Activated CD4-positive, alpha-beta T cell treated with anti-CD3 and anti-CD28 coated beads, Interleukin-2, Interleukin-6, amounts not matched to agents 100 ng/mL and 50 ng/mL, durations not matched to agents 16 hours and 8 hours (primary cell): ENCODE measurements at places on chromosomes 12 and 14.

DNA sequence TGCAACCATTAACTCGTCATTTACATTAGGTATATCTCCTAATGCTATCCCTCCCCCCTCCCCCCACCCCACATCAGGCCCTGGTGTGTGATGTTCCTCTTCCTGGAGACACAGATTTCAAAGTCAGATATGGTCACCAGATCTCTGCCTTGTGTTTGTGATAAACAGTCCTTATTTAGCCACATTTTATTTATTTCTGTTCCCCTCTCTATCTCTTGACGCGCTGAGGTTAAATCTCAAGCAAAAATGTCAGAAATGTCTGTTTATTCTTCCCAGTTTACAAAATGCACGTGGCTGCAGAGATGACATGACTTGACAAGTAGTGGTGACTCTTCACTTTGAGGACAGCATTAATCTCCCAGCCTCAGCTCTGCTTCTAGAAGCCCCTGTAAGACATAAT, 11.5 kb upstream of the RASSF3 start:
- DNase-seq = no peak

DNA sequence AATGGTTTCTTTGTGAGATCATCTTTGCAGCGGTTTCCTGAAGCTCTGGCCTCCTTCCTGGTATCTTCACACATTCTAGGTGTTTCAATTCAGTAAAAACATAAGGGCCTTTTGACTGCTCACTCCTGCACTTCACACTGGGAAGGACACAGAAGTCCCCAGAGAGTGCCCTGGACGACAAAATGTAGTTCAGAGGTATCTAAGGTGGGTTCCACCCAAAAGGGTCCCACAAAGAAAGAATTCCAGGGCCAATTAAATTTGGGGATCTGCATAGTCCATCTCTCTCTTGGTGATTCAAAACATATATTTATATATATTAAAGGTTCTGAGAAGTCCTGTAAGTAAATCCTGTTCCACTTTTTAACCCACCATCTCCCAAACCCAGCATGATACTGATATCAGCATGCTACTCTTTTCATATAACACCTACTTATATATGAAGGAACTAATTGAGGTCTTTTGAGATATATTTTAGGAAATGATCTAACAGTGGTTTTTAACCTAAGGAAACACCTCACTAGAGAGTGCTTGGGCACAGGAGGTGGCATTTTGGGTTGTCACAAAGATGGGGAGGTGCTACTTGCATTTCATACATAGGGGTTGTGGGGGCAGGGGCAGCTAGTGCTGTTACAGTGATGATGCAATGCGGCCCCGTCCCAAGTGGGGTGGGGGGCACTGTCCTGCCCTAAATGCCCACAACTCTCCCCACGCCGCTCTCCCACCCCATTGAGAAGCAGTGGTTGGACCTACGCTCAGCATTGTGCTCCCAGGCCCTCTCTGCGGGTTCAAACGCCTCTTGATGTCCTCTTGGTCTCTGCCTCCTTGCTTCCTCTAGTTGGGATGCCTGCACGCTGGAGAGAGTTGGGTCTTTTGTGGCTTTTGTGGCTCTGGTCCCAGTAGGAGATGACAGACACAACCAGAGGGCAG, 109.4 kb downstream of the ARF6 start:
- peak; percentile 94 for DNase-seq

DNA sequence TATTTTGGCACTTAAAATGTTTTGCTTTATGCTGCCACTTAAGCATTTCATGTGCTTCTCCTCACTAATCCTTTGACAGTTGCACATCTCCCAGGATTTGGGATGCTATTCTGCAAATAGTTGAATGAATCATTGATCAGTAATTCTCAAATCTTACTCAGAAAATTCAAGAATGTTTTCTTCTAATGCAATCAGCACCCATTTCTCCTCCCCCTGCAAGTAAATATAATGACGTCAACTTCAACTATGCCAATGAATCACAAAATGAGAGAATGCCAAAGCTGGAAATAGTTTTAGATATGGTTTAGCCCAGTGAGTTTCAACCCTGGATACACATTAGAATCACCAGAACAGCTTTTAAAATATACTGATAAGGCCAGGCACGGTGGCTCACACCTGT, 2.1 kb upstream of the BLOC1S1 start:
- no peak for DNase-seq

DNA sequence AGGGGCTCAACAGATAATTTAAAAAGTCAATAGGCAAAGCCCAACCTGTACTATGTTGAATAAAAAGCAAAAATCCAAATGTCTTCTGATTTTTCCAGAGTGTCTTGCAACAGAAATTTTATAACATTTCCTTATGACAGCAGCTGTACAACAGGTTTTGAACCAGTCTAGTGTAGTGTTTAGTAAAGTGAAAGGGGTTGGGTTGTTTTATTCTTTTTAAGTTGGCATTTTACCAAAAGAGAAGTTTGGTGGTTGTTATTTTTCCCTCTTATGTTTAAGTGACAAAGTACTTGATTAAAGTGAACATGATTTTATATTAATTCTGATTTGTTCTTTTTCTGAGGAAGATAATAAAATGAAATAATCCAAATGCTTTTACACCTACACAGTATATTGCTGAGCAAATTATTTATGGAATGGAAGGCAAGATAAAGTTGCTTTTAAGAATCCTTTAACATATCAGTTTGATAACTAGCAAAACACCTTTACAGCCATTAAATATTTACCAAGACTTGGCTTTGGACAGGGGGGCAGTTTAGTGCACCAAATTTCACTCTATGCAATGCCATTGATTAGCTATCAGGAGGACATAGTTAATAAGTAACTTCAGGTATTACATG, 128.9 kb downstream of the FOXA1 start:
- DNase-seq = no peak

DNA sequence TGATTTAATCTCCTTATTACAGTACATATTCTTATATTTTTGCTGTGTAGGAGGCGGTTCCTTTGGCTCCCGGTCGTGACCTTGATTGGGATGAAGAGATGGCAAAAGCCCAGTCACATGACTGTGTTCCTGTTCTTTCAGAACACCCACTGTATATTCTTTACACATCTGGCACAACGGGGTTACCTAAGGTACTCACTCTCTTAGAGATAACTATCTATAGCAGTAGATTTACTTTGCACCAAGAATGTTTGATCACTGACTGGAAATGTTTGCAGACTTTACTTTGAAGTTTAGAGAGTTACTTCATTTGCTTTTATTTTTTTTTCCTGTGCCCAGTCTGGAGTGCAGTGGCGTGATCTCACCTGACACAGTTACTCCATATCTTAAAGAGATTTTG, 65.2 kb downstream of the ACSS3 start:
- DNase-seq = no peak

DNA sequence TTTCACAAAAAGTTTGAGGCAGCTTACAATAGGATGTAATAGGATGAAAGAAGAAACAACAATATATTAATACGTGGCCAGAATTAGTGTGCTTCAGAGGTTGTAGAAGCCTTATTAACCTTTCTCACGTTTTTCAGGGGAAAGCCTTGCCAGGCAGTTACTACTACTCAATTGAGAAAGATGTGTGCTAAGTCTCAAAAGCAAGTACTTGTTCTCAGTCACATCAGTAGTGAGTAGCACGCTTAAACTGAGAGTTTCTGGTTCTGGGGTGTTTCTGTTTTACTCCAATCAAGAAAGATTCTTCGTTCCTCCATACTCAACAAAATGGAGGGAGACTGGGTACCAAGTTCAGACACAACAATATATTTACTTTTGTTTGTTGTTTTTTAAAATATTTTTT, 38.7 kb downstream of the KLC1 start:
- DNase-seq = peak; percentile 21

DNA sequence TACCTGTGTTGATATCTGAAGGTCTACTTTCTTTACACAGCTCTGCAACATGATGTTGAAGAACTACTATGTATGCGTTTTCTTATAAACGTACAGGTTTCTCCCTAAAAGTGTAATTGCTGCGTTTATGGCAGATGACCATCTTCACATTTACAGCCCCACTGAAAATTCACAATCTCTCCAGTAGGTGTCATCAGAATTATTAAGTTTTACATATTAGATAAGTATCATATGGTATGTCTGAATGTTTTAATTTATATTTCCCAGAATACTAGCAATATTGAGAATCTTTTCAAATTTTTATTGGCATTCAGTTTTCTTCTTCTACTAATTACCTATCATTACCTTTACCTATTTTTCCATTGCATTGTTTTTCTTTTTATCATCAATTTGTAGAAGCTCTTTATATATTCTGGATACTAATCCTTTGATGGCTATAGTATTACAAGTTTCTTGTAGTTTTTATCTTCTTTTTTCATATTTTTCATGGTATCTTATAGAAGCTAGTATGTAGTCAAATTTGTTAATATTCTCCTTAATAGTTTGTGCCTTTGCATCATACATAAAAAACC, 123.5 kb downstream of the CAPZA3 start:
- DNase-seq = peak; percentile 25

DNA sequence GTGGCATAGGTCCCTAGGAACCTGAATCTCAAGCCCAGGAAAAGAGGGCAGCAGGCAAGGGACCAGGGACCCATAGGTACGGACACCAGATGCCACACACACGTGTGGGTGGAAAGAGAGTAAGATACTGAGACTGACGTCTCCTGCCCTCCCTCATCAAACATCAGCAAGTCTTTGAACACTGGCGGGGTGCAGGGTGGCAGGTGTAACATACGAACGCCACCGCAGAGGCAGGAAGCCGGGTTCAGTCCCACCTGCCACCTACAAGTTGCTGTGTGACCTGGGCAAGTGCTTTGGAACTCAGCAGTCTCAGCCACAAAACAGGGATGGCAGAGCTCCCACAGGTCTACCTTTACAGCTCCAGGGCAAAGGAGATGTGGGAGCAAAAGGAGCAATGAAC, 11.1 kb downstream of the ACTN1 start:
- DNase-seq = peak; percentile 12

GRCh38 chr12:53599579-53599978, 26.6 kb downstream of the ATF7 start:
- no peak for DNase-seq

- DNase-seq = no peak
Observed at GRCh38 chr14:57122129-57122528, 146.6 kb downstream of the EXOC5 start.

DNA sequence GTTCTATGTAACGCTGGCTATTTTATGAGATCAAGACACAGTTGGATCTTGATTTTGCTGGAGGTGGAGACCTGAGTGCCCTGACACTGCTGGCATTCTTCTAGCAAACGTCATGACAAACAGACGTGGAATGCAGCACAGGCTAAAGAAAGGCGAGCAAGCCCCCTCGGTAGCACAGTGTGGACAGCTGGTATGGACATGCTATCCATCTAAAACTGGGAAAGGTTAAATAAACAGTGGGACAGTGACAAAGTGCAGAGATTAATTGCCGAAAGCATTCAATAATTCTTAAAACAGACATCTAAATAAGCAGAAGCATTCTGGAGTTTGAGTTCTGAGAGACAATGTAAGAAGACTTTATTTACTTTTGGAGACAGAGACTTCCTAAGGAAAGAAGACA, 237.2 kb downstream of the FBXL14 start:
- DNase-seq = no peak
